GOT3 (cell line): ENCODE measurements at places on chromosomes 1 and 21.

DNA sequence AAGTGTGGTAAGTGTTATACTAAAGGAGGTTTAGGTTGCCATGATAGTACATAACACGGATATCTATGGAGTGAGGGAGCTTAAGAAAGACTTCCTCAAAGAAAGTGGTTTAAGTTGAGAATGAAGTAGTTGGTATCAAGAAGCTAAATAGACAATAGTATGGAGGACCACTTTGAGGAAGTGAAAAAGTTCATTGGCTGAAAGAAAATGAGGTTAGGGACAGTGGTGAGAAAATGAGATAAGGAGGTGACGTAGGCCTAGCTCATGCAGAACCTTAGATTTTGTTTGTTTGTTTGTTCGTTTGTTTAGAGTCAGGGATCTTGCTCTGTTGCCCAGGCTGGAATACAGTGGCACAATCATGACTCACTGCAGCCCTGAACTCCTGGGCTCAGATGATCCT is 72.2 kb upstream of the PPIH start:
- no peak for DNase-seq

- no peak for DNase-seq
Observed at GRCh38 chr21:36544545-36544944, 64.6 kb upstream of the CLDN14 start.

DNA sequence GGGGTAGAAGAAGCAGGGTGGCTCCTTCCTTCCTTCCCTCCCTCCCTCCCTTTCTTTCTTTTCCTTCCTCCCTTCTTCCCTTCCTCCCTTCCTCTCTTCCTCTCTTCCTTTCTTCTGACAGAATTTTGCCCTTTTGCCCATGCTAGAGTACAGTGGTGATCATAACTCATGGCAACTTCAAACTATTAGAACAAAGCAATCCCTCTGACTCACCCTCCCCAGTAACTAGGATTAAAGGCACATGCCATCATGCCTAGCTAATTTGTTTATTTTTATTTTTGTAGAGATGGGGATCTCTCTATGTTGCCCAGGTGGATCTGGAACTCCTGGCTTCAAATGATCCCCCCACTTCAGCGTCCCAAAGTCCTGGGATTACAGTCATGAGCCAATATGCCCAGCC is 10.0 kb upstream of the RPE65 start:
- DNase-seq, result no peak

- DNase-seq, result no peak
Observed at GRCh38 chr1:41681331-41682098, 197.0 kb upstream of the EDN2 start.

DNA sequence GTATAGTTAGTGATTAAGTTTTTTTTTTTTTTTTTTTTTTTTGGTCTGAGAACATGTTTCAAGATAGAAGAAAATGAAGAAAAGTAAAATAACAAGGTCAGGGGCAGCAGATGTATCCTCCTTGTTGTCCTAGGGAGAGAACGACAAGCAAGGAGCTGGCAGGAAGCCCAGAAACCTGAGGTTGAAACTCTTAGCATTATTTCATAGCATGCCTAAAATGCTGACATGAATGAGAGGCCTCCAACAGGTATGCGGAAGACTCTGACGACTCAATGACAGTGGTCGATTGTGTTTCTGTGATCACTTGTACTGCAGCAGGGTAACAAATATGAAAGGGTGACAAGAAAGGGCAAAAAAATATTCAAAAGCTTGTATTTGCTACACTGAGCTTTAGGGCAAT is 415.9 kb downstream of the PLA2G4A start:
- no peak for DNase-seq

DNA sequence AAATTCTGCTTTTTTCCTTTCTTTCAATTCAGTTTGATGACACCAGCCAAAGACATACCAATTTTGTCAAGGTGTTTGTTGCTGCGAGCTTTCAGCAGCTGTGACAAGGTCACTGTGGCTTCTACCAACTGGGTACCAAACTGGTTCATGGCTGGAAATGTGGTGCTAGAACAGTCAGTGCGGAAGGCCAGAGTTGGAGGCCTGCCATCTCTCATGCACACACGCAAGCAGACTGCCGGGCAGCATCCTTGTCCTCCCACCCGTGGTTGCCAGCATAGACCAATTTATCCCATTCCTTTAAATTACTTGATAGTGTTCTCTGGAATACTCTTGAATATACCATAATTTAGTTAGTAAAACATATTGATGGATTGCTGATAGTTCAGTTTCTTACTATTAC is 79.9 kb upstream of the GPR52 start:
- DNase-seq, result no peak

- DNase-seq, result no peak
Observed at GRCh38 chr1:88655685-88656299, 28.3 kb upstream of the PKN2 start.

DNA sequence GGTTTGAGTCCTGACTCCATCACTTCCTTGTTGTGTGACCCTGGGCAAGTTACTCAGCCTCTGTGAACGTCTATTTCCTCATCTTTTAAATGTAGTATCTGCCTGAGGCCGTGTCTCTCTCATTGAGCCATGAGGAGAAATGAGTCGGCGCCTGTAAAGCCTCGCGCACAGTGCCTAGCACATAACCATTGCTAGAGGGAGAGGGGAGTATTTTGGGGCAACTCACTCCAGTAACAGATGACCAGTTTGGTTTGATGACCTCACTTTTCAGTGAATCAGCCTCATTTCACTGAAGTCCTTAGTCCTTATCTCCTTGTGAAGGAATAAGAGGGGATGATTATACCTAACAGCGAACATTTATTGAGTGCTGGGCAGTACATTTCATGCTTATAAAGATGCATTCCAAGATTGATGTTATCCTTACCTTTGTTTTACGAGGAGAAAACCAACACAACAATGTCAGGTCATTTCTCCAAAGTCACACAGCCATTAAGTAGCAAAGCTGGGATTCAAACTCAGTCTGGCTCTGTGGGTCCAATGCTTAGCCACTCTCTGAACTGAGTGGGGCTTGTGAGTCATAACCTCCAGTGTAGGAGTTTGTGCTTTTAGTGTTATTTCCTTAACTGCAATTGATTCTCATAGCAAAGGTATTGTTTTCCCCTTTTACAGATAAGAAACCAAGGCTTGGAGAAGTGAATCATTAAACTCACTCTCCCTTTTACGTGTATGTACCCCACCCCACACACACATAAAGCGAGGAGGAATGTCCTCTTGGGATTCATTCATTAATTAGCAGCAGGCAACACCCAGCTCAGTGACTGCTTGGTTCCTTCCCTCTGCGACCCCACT is 25.9 kb downstream of the KCNC4 start:
- DNase-seq, result no peak

- DNase-seq, result no peak
Observed at GRCh38 chr1:151336556-151336955, 9.3 kb upstream of the PI4KB start.

GRCh38 chr1:4062041-4062440 is 162.0 kb upstream of the C1orf174 start:
- DNase-seq, result no peak

- no peak for DNase-seq
Observed at GRCh38 chr1:5722635-5723164, 269.5 kb downstream of the NPHP4 start.

GRCh38 chr1:206868264-206868663 is 2.8 kb downstream of the IL20 start:
- no peak for DNase-seq

DNA sequence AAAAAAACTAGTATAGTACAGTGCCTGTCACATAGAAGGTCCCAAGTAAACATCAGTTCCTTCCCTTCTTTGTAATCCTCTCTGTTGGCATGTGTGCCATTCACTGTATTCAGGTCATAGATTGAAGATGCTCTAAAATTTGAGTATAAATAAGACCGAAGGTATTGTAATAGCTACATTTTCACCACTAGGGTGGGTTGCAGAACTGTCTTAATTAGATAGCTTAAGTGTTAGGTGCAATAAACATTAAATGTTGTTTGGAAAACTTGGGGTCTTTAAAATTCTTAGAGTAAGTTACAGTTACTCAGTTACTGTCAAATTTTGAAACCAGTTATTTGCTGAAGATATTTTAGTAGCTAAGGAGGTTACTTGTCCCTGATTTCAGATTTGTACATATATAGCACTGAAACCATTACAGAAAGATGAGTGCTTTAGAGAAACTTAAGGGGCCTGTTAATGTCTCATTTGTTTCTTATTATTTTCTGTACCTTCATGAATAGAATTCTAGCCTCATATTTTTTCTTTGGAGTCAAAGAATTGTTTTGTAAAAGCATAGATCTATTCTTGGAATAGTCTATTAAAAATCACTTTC is 24.3 kb downstream of the PER3 start:
- DNase-seq, result no peak

- no peak for DNase-seq
Observed at GRCh38 chr21:19648391-19648790, 1244.8 kb upstream of the TMPRSS15 start.

GRCh38 chr1:228842094-228842775 is 107.0 kb downstream of the RHOU start:
- DNase-seq, result no peak

DNA sequence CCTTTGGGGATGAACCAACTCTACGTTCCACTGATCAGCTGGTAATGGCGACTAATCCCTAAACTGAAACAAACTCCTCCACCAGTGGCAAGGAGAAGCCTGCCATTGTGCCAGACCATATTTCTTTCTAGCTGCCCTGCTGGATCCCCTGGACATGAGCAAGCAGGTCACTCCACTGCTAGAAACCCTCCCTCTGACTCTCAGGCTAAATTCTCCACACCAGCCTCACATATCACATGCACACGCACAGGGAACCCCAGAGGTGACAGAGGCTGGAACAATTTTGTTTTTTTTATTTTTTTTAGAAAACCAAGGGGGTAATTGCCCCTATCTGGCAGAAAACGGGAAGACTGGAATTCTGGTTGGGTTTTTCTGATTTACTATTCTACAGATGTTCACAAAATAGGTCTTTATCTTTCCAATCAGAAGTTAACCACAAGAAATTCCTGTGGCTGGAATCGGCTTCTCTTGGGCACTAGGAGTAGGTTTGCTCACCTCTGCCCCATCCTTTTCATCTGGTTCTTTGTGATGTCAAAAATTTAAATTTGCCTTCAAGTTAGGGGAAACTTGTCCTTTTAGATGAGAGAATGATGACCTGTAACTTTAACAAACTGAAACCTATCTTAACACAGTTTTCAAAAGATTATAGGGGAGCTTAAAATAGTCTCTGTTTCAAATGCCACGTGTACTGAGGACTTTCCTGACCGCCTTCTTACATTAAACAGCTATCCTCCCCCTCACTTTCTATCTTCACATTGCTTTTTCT is 258.1 kb downstream of the SDCCAG8 start:
- no peak for DNase-seq

- no peak for DNase-seq
Observed at GRCh38 chr21:37699024-37699775, 217.1 kb downstream of the KCNJ6 start.

DNA sequence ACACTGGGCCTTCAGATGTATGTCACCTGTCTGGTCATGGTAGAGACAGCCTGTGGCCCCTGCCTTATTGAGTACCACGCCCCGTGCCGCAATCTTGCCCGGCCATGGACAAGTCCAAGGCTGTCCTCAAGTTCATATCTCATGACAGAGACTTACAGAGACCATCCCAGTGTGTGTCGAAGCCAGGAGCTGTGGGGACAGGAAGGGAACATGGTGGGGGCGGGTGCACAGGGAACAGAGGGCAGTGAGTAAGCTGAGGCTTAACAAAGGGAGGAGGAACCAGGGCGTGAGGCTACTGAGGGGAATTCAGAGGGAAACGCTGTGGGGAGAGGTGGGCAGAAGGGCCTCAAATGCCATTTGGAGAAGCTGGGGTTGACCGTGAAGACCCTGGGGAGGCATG is 75.8 kb downstream of the ALPL start:
- DNase-seq, result no peak
